Left lung (tissue), 14 donors: ENCODE measurements at places on chromosomes 13 and 19. TPM values are rescaled to one million over a fixed set of nuclear protein-coding genes. Genes with fewer than 3 reads are reported as not detected.

The RCBTB2 gene
- polyA plus RNA-seq = 38.5 TPM

The LGALS7B gene
- 0.49 TPM for polyA plus RNA-seq

The PALM gene
- polyA plus RNA-seq = 54.6 TPM

The KLK3 gene
- not detected for polyA plus RNA-seq

The ZNF155 gene
- 18.2 TPM for polyA plus RNA-seq

The FNDC3A gene
- 67.9 TPM for polyA plus RNA-seq

The RABAC1 gene
- 60.7 TPM for polyA plus RNA-seq

The RNF225 gene
- not detected for polyA plus RNA-seq

The SH3GL1 gene
- 78.0 TPM for polyA plus RNA-seq

The ERFL gene
- polyA plus RNA-seq = 0.38 TPM

The PALM3 gene
- polyA plus RNA-seq = 12.7 TPM

The TLE6 gene
- polyA plus RNA-seq = 16.0 TPM

The ICAM5 gene
- polyA plus RNA-seq = 11.9 TPM

The OR7G3 gene
- polyA plus RNA-seq = not detected

The CGB3 gene
- 0.81 TPM for polyA plus RNA-seq

The ZNF653 gene
- 7.6 TPM for polyA plus RNA-seq

The FXYD7 gene
- polyA plus RNA-seq = 0.67 TPM

The FFAR2 gene
- 0.79 TPM for polyA plus RNA-seq

The SIGLEC5 gene
- 0.56 TPM for polyA plus RNA-seq

The TINCR gene
- 0.60 TPM for polyA plus RNA-seq

The TJP3 gene
- 12.8 TPM for polyA plus RNA-seq

The PSG3 gene
- polyA plus RNA-seq = 0.73 TPM

The ATP8B3 gene
- 1.3 TPM for polyA plus RNA-seq

The MUC16 gene
- polyA plus RNA-seq = 0.10 TPM

The ZSCAN4 gene
- 0.08 TPM for polyA plus RNA-seq

The CEACAM7 gene
- polyA plus RNA-seq = not detected

The NANOS3 gene
- polyA plus RNA-seq = 2.5 TPM

The GNG7 gene
- polyA plus RNA-seq = 6.6 TPM

The NXNL1 gene
- not detected for polyA plus RNA-seq

The PROZ gene
- polyA plus RNA-seq = 0.19 TPM

The DHRS12 gene
- polyA plus RNA-seq = 20.2 TPM

The SHISA2 gene
- 63.1 TPM for polyA plus RNA-seq

The THSD1 gene
- polyA plus RNA-seq = 53.5 TPM

The OCEL1 gene
- polyA plus RNA-seq = 11.2 TPM

The FGF22 gene
- 0.31 TPM for polyA plus RNA-seq

The CD320 gene
- 34.0 TPM for polyA plus RNA-seq

The CLEC11A gene
- 39.7 TPM for polyA plus RNA-seq

The PCDH20 gene
- polyA plus RNA-seq = 11.3 TPM

The TEX101 gene
- polyA plus RNA-seq = not detected

The AMH gene
- polyA plus RNA-seq = 2.8 TPM

The SPACA4 gene
- polyA plus RNA-seq = 0.24 TPM

The SMIM44 gene
- not detected for polyA plus RNA-seq

The NMRK2 gene
- polyA plus RNA-seq = not detected

The RFPL4A gene
- 0.34 TPM for polyA plus RNA-seq

The MIER2 gene
- polyA plus RNA-seq = 22.8 TPM

The KIRREL2 gene
- polyA plus RNA-seq = 2.4 TPM

The CCL25 gene
- not detected for polyA plus RNA-seq

The FGF21 gene
- not detected for polyA plus RNA-seq

The DCLK1 gene
- polyA plus RNA-seq = 12.6 TPM
